ENCODE measurements at places on chromosomes 6 and 20.

DNA sequence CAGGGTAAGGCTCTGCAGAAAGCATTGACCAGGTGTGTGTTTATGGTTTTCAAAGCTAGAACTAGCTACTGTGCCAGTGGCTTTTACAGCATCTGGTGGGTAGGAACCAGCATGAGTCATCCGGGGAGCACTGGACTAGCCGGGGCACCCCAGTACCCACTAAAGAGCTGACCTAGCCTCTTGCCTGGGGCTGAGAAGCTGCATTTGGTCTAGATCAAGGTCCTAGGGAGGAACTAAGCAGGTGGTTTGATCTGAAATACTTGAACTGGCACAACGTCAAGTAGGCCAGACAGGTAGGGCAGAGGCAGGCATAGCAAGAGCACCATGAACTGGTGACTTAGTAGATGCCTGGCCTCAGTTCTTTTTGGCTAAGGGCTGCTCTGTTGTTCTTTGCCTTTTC, 109.8 kb upstream of the PTPRK start:
- no peak for DNase-seq

DNA sequence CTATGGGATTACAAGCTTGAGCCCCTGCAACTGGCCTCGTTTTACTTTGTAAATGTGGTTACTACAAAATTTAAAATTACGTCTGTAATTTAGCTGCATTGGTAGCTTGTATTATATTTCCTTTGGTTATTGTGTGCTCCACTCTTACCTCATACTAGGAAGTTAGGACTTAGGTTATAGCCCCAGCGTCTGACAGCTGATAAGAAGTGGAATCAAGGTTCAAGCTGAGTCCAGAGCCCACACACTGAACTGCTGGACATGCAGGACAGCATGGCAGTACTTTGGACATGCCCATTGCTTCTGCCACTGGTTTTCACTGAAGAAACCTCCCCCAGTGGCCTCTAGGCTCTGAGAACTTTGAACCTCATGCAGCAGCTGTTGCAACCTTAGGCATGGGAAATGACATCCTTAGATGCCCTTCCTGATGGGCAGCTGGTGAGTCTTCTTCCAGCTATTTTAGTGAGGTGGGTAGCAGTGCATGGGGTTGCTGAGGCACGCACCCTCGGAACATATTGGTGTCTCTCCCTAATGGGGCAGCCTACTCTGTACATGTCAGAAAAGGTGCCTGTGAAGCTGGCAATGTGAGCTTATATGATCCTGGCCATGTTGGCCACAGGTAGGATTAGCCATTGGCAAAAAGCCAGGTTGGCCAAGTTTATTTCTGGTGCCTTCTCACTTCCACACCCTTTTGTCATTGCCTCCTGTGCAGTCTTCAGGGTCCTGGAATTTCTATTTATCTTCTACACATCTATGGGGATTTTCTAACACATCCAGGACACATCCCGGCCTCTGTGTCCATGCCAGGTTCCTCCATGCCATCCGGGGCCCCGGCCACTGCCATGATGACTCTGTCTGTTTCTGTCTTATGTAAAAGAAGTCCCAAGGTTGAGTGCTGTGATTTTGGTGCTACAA, 85.3 kb downstream of the CDS2 start:
- DNase-seq: no peak

DNA sequence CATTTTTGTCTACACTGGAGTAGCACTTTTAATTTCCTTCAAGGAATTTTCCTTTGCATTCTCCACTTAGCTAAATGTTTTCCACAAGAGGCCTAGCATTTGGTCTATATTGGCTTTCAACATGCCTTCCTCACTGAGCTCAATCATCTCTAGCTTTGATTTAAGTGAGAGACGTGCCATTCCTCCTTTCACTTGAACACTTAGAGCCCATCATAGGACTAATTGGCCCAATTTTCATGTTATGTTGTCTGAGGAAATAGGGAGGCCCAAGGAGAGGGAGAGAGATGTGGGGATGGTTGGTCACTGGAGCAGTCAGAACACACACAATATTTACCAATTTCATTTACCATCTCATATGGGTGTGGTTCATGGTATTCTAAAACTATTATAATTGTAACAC, 645.0 kb downstream of the PRKN start:
- no peak for DNase-seq

DNA sequence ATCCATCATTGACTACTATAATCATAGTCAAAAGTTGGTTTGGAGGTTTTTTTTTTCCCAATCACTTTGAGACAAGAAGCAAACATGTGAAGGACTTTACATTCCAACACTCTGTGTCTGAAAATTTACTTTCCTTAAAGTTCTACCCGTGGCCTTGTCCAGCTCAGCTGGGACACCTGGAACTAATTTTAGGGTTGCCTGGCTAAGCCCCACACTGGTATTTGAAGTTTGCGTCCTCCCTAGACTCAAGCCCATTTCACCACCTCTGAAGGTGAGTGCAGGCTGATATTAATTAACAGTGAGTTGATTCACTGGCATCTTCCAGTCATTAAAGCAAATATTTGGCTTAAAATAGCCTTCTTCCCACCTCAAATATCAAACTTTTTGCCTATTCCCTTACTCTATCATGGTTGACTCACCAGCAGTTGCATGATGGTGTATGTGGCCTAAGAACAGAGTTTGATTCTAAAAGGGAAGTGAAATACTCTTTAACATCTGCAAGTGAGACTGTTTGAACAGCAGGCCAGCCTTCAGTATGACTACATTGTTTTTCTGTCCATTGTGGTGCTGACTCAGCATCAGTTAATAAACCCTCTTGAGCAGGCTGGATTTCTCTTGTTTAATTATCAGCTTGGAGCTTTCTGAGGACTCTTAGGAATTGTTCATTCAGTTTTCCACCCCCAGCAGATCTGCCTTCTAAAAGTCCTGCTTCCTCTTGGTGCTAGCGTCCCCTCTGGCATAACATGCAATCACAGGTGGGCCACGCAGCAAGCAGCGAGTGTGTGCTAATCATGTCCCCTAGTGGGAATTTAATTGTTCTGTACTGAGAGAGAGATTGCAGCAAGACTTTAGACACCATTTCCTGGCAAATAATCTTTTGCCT, 1.8 kb upstream of the PRDM1 start:
- no peak for DNase-seq

GRCh38 chr6:43798688-43799444, 28.9 kb downstream of the VEGFA start:
- DNase-seq: no peak

GRCh38 chr6:25641377-25641776, 10.6 kb upstream of the SCGN start:
- no peak for DNase-seq

DNA sequence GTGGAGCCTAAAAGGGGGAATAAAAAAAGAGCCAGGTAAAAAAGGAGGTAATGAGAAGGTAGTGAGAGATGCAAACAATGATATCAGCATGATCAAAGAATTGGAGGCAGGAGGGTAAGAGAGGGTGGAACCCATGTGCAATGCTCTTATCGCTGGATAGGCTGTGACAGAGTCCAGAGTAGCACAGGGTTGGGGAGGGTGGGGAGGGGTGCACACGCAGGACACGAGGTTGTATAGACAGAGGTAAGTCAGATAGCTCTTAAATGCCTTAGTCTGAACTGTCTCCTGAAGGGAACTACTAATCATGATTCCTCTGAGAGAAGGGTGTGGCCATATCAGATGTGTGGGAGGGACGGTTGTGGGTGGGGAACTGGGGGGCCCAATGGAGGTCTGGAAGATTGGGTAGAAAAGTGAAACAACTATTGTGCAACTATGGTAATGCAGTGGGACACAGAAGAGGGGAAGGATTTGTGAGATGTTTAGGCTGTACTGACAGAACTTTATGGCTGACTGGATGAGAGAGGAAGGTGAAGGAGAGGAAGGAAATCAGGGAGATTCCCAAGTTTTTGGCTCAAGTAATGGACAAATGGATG, 354.8 kb downstream of the BTBD9 start:
- DNase-seq: no peak
